Activated CD4-positive, alpha-beta T cell treated with anti-CD3 and anti-CD28 coated beads, Interleukin-2, amount 50 U/mL, for 24 hours (primary cell): ENCODE measurements at places on chromosomes 7 and 10.

DNA sequence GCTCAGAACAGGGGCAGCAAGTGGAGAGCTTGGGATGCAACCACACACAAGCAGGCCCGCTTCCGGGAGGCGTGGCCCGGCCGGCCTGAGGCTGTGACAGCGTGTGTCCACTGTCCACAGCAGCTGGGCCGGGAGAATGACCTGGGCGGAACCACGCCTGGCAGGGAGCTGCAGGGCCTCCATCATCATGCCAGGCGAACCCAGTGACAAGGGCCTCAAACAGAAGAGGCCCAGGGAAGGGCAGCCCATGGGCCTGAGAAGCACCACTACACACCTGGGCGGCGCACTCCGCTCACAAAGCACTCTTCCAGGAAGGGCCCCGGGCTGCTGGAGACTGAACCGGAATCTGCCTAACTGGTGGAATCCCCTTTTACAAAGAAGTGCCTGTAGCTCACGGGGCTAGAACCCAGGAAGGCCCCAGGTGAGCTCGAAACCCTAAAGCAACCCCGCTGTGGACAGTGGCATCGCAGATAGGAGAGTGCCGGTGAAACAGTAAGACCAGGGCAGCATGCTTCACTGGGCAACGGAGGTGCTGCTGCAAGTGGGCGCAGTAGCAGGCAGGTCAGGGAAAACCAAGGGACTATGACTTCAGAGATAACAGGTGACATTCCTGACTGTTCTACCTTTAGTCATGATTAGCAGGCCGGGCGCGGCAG is 66.0 kb downstream of the MAD1L1 start:
- no peak for DNase-seq

GRCh38 chr7:24049296-24049695 is 234.7 kb upstream of the NPY start:
- no peak for DNase-seq

- DNase-seq = no peak
Observed at GRCh38 chr10:112374724-112375541, 1.0 kb downstream of the ACSL5 start.

GRCh38 chr7:157753713-157754415 is 417.1 kb downstream of the DNAJB6 start:
- DNase-seq = no peak

GRCh38 chr10:76001461-76001860 is 570.0 kb downstream of the LRMDA start:
- no peak for DNase-seq

GRCh38 chr10:3948843-3949242 is 163.8 kb upstream of the KLF6 start:
- peak; percentile 50 for DNase-seq

- no peak for DNase-seq
Observed at GRCh38 chr10:127999297-128000129, 92.6 kb downstream of the PTPRE start.

DNA sequence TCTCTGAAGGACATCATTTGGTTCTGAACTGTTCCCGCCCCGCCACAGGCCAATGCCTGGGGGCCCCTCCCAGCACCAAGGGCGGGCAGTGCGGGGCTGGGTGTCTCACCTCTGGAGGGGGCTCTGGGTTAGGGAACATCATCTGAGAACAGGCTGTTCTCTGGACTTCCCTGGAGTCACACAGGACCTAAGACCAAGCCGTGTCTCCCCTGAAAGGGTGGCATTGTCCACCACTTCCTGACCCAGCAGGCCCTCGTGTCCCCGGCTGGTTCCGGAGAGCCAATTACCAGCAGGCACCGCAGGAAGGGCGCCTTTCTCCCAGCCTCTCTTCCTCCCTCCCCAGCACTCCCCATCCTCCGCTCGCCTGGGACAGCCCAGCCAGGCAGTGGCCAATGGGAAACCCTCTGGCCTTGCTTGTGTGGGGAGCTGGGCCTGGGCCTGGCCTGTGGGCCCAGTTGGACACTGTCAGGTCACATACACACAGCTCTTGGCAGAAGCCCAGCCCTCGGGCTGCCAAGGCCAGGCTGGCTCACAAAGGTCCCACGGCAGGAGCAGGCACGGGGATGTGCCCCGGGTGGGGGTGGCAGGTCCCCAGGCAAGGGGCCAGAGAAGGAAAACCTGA is 119.5 kb downstream of the SPDYE5 start:
- no peak for DNase-seq

DNA sequence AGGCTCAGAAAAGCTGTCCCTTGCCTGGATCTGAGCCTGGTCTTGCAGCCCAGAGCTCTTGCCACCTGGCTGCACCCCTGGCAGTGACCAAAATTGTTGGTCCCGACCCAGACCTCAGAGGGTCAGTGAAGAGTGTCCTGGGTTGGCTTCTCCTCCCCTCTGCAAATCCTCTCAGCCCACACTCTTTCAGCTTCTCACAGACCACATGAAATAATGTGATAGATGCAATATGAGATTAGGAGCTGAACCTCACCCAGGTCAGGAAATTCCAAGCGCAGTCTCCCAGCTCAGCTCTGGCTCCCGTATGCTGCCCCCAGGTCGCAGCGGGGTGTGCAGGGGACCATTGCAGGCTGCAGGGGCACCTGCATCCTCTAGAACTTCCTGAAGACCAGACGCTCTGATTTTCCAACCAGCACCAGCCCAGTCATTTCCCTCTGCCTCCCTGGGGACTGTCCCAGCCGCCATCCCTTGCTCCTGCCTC is 19.6 kb upstream of the RET start:
- no peak for DNase-seq

DNA sequence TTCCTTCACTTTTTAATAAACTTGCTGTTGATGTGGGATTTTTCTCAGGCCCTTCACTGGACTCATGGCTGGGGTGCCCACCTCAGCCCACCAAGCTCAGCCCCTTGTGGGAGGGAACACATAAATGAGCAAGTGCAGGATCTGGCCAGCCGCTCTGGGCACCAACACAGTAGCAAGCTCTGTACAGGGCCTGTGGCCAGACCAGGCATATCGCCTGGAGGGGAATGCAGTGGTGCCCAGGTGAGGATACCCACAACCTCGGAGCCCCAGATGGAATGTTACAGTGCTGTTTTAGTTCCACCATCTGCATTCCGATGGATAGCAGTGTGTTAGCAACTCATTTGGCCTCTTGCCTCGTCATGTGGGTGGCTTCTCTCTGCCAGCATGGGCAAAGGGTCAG is 234.6 kb downstream of the PPP1R3A start:
- no peak for DNase-seq

DNA sequence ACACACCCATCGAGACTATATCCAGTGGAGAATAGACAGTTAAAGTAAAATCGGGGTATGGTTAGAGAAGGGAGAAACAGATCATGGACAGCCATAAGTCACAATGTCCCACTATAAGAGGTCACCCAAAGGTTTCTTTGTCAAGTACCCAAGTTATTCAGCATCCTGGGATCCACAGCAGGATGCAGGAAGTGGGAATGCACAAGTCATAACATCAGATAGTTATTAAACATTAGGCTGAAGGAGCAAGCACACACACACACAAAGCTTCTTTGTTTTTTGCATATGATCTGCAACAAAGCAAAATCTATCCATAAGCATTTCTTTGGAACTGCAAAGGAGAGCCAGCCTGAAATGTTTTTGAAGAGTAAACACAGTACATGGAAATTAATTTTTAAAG is 111.6 kb downstream of the NOC3L start:
- no peak for DNase-seq

- DNase-seq = no peak
Observed at GRCh38 chr7:82049891-82050533, 280.2 kb upstream of the HGF start.

GRCh38 chr7:149598721-149599308 is 101.2 kb upstream of the ZNF746 start:
- no peak for DNase-seq

GRCh38 chr10:70281609-70282008 is 2.2 kb downstream of the NPFFR1 start:
- no peak for DNase-seq

DNA sequence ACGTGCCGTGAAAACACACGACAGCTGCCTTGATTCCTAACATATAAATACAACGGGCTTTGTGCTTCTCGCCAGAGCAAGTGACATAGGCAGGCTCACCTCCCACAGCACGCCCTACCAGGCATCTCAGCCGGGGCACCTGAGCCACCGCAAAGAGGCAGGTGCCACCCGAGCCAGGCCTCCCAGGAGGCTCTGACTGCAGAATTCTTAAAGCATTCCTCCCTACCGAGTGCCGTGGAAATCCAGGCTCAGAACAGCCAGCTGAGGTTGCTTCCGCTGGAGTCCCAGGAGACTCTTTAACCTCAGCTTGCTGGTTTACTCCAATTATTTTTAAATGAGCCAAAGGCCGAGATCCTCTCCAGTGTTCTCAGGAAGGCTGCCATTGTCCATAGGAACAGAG is 206.5 kb downstream of the USP6NL start:
- no peak for DNase-seq

DNA sequence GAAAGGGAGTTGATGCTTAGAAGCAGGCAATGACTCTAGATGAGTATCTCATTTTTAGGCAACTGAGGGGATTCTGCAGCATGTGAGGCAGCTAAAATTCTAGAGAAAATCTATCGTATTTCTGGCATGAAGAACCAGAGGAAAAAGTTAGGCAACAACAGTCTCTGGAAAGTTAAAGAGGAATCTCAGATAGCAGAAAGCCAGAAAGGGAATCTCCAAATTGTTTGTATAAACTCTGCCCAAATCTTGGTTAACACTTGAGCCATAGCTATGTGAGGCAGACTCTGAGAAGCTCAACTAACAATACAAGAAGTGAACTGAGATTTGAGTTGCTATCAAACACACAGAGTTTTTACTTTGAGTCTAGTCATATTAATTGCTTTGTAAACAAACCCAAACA is 215.8 kb upstream of the FZD8 start:
- DNase-seq = no peak

- no peak for DNase-seq
Observed at GRCh38 chr10:15684768-15685167, 35.0 kb downstream of the ITGA8 start.

DNA sequence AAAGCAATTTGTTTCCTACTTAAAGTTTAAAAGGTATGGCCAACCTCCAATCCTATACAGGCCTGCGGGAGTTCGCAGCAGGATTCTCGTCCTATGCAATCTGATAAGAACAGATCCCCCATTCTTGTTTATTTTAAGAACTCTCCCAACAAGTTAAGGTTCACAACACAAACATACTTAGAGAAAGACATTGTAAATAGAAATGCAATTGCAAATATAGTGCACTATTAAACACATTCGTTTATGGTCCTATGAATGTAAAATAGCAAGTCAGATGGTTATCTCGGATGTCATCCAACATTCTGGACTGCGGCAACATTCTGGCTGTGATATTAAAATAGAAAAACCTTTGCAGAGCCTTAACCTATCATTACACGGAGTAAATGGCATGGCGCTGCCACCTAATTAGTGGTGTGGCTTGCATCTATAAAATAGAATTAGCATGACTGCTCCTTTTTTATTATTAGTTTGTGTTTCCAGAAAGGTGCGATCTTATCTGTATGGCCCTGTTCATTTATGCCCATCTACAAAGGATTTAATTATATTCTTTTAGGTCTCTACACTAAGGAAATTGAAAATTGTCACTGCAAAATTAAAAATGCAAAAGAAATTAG is 37.0 kb downstream of the BEND7 start:
- no peak for DNase-seq

DNA sequence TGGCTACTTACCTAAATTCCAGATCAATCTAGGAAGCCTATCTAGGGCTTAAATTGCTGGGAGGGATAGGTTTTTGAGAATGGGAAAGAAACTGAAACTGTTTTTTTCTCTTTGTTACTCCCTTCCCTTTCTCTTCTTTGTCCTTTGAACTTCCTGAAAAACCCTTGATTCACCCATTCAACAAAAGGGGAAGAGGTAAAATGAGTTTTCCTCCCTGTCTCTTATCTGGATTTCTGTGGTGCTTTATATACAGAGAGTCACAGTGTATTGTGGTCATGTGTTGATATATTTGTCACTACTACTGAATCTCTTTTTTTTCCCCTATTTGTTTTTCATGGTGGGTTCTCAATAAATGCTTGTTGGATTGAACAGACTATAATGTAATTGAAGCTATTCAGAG is 19.8 kb upstream of the NUP205 start:
- DNase-seq = no peak

- no peak for DNase-seq
Observed at GRCh38 chr10:129025787-129026186, 441.3 kb upstream of the MGMT start.

DNA sequence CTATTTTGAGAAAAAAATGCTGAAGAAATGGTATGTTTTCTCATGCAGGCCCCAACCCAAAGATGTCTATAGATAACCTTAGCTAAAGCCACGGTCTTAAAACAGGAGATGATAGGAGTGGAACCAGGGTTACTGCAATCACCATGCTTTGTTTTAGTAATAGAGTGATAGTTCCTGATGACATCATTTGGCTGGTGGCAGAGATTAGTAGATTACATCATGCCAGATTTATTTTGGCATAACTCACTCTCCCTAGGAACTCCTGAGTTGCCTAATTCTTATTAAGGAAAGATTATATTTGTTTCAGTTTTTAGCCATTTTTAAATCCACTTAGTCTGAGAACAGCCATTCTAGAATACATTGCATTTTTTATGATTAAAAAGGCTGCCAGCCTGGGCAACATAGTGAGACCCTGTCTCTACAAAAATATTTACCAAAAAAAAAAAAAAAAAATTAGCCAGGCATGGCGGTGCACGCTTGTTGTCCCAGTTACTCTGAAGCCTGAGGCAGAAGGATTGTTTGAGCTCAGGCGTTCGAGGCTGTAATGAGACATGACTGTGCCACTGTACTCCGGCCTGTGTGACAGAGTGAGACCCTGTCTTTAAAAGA is 17.8 kb downstream of the ENO4 start:
- no peak for DNase-seq

GRCh38 chr7:149495785-149496641 is 1.6 kb downstream of the ZNF746 start:
- DNase-seq = no peak

- DNase-seq = no peak
Observed at GRCh38 chr7:26760501-26760900, 103.9 kb downstream of the SKAP2 start.

DNA sequence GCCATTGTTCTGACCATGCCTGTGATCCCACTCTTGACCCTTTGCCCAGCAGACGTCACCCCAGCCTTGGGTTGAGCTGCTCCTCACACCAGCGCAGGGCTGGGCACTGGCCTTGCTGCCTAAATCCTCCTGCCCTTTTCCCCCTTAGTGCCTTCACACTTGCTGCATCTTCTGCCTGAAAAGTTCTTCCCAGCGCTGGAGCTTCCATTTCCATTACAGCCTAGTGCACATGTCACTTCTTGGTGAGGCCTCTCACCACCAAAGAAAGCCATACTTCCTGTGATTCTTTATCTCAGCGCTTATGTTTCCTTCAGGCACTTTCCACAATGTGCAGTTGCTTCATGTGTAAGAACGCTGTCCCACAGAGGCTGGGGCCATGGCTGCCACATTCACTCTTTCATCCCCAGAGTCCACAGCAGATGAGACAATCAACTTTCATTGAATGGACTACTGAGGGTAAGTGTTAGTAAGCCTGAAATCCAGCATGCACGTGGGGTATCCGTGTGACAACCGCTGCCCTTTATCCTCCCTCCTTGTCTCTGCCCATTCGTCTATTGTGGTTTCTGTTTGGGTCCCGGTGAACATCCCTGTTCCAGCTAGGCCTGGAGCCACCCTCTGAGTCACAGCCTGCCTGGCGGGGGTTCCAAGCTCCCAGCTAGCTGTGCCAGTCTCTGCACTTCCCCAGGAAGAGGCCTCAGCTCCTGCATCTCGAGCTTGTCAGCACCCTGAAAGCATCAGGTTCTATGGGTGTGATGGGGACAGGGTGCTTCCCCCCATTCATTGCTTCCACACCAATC is 37.3 kb downstream of the ADRA2A start:
- no peak for DNase-seq

GRCh38 chr10:26881600-26882331 is 21.0 kb upstream of the ABI1 start:
- DNase-seq = no peak
